ENCODE measurements at places on chromosomes 3 and 15. TPM values are rescaled to one million over a fixed set of nuclear protein-coding genes. Genes with fewer than 3 reads are reported as not detected.

GRCh38 chr3:133464573-133464972 lies 64.7 kb downstream of the BFSP2 start:
- DNase-seq, result no peak

DNA sequence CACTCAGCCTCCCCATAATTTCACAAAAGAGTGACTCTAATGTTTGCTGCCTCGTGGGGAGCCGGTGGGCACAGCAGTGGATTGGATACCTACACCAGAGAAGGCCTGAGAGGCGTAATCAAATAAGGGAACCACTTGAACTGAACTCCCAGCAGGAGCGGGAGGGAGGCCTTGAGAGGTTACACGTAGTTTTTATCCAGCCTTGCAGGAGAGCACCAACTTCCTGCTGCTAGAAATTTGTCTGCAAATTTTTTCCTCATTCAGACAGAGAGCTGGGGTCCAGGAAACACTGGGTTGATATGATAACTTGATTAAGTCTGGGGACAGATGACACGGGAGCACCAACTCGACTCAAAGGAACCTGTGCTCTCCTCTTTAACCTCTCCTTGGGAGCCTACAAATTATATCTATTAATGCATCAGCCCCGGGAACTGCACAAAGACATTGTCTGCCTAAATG lies 69.8 kb downstream of the HES1 start:
- no peak for DNase-seq

SLC12A1 gene
- total RNA-seq, result not detected

GRCh38 chr3:73207946-73208440 lies 146.5 kb downstream of the EBLN2 start:
- DNase-seq, result no peak

DNA sequence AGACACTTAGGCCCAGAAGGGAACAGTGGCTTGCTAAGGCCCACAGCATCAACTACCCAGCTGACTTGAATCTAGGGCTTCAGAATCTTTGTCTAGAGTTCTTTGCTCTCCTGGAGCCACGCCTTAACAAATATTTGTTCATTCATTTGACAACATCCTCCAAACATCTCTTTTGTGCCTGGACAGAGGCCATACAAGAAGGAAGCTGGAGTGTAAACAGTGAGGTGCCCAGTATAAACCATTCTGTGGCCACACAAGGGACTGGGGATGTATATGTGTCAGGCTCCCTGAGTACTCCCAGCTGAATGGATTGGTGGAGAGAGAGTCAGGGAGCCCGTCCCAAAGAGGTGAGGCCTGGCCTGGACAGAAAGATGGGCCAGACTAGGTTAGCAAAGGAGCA lies 3.4 kb downstream of the CIB2 start:
- DNase-seq, result no peak

DNA sequence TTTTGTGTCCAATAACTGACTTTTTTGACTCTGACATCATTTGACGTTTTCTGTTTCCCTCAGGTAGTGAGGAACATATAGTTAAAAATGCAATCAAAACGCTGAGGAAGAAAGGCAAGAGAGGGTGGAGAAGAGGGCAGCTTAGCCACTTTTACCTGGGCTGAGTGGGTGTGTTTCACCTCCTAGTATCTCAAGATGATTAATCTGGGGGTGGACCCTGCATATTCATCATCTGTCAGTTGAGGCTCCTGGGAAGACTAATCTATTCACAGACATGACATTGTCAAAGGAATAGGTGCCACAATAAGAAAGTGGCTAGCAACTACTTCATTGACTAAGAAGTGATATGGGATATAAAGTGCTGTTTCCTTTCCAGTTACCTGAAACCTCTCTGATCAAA lies 331.5 kb upstream of the RARB start:
- DNase-seq, result no peak

IL16 gene
- total RNA-seq, result 130 TPM

ZNF385D gene
- total RNA-seq, result not detected

STARD5 gene
- 9.9 TPM for total RNA-seq

DNA sequence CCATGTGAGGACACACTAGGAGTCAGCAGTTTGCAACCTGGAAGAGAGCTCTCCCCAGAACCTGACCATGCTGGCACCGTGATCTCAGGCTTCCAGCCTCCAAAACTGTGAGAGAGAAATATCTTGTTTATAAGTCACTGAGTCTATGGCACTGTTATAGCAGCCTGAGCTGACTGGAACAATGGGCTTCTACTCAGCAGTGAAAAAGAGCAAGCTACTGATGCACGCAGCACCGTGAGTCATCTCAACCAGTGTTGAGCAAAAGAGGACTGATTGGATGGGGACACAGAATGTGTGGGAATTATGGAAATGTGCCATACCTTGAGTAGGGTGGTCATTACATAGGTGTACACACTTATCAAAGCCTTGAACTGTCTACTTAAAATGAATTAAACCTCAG lies 230.4 kb downstream of the PLCL2 start:
- DNase-seq, result no peak

THBS1 gene
- 46.3 TPM for total RNA-seq

PYGO1 gene
- not detected for total RNA-seq

- no peak for DNase-seq
Measured at GRCh38 chr3:48016301-48016973, at the start of gene MAP4. Gene MAP4 (minus strand): TSS chr3:48016416. CDS start chr3:47998860, 17,556 bp downstream.

GRCh38 chr3:10693457-10693856 lies 122.6 kb upstream of the SLC6A11 start:
- no peak for DNase-seq

DNA sequence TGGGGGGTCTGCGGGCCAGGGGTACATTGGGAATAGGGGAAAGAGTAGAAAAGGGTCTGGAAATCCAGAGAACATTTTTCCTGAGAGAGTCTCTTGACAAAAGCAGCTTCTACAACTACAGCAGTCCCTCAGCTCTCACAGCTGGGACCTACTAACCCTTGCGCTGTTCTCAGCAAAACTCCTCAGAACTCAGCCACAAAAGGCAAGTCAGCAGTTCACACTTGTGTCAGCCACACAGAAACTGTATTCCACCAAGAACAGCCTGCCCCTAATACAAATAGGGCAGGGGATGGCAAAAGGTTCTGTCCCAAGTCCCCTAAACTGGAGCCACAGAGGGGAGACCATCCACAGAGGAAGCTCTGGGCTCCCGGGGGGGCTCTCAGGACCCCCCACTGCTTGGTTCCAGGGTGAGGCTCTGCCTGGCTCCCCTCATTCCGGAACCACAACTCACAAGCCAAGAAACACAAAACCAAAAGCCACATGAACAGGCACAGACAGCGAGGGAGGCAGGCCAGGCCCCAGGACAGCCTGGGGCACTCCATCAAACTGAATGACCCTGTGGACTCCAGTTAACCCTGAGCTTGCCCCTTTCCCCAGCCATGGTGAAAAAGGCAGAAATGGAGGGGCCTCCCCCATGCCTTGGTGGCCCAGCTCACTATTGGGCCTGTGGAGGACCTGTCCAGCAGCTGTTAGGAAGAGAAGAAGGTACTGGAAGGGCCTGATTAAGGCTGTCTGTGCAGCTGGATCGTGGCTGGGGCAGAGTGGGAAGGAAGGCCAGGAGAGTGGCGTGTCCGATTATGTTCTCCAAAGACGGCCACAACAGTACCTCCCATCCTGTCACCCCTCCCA lies 162.0 kb downstream of the CHSY1 start:
- DNase-seq, result no peak

ARHGEF3 gene
- total RNA-seq, result 91.8 TPM

SLC28A2 gene
- not detected for total RNA-seq

DNA sequence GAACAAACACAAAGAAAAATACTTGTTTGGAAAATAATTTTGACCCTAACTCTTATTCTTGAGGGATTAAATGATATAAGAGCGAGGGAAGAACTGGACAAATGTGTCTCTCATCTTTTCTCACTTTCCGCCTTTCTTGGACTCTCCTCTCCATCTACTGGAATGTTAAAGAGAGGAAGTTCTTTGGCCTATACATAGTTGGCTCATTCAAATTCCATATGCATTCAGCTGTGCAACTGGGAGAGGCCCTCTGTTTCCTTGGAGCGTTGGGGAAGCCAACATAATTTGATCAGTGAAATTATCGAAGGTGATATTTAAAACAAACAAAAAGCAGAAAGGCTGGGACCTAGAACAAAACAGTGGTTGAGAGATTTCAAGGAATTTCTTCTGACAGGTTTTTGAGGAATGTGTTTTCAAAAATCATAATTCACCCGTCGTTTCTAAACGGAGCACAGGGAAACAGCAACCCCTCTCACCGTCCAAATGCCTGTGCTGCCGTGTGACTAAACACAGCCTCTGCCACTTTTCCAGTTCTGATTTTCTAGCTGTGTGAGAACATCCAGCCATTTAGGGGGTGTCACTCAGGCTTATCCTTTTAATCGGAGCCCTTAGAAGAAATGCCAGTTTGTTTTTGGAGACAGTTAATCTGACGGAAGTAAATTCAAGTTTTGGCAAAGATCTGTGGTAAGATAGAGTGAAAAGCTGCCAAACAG lies 489.9 kb downstream of the SOX2 start:
- DNase-seq, result no peak

DNA sequence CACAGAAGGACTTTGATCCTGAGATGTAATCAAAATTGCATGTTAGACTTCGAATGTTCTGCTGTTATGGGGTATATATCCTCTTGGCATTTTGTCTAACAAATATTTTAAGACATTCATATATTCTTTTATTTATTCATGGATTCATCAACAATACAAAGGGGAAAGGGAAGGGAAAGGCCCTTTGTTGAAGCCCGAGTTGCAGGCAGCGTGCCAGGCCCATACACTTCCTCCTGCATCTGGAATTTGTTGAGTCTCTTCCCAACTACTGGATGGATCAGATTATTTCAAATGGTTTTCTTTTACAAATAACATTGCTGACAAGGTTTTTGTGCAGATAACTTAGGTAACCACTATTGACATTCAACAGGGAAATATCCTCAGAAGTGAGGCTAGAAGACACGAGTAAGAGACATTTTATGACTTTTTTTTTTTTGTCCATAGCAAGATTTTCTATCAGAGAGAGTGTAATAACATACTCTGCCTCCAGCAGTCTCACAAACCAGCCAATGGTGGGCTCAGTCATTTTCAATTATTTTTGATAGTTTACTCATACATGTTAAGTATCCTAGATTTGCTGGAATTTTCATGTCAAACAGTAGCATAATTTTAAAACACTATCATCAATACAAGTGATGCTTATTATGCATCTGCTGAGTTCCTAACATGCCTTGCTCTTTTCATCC lies 94.3 kb downstream of the RPL39L start:
- DNase-seq, result no peak

IQCH gene
- 0.84 TPM for total RNA-seq

DNA sequence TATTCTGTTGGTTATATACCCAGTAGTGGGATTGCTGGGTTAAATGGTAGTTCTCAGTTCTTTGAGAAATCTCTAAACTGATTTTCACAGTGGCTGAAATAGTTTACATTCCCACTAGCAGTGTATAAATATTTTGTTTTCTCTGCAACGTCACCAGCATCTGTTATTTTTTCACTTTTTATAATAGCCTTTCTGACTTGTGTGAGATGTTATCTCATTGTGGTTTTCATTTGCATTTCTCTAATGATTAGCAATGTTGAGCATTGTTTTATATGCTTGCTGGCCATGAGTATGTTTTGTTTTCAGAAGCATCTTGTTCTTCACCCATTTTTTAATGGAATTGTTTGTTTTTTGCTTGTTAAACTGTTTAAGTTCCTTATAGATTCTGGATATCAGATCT lies 612.7 kb upstream of the SGO1 start:
- DNase-seq, result no peak

DNA sequence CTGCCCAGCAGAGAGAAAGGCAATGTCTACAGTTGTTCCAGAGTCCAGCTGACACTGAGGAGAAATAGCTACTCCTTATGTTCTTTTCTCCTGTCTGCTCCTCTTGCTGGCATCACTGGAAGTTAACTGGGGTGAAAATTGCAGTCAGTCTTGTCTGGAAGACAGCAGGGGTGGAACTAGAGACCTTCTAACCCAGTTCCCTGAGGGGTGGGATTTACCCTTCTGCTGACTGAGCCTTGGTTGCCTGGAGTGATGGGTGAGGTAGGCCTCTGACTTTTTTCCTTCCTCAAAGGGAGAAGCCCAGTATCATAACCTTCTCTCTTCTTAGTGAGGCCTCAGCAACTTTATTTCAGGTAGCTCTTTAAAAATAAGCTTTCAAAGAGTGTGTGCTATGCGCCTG lies 16.2 kb downstream of the ZNF609 start:
- DNase-seq, result no peak

DNA sequence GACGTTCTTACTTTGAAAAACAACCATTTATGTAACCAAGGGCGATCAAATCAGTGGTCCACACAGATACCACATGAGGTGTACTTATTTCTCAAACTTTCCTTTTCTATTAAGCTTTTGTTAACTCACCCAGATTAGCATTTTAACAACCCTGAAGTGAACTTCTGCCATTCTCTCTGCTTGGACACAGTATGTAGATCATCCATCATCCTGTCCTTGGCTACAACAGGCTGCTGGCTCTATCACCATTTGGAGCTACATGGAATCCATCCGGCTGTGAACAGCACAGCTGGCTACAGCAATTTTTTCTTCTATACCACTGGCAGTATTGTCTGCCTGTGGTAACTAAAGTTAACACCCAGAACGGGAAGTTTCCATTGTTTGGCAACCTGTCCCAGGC lies 4.4 kb downstream of the SEMA6D start:
- DNase-seq, result no peak

MYH15 gene
- 0.29 TPM for total RNA-seq

DNA sequence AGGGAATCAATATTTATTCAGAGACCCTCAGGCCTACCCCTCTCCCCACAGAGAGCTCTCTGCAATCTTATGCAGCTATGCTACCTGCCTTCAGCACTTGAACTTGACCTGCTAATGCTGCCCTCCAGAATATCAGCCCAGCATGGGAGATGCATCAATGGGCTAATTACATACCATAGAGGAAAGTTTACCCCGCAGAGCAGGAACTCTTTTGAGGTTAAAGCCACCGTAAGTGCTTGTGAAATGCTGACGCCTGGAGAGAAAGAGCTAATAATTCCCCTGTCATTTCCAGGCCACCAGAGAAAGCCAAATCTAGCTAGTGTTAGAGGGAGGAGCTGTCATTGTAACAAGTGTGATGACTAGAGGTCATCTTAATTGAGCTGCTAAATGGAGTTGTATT lies 127.5 kb downstream of the CHST2 start:
- no peak for DNase-seq

GAP43 gene
- total RNA-seq, result not detected

DNA sequence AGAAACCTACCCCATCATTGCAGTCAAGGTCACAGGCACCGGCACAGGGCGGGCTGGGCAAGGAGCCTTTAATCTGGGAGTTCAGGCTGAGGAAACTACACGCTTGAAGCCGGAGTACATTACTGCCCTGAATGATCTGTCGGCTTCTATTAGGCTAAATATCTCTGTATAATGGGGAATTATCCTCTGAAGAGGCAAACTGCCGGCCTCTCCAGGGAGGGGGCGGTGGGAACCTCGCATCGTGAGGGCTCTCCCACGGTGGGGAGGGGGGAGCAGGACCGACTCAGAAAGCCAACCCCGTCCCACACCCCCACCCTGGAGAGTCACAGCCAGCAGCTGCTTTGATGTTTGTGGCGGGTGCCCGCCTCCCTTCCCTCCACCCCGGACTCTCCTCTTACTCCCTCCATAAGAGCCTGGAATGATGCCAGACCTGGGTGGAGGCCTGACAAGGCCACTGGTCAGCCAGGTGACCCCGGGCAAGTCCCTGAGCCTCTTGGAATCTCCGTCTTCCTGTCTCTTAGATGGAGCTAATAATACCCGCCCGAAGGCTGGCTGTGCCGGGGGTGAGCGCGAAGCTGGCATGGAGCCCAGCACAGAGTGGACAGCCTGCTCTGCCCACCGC lies 63.4 kb upstream of the LINGO1 start:
- DNase-seq, result no peak

- no peak for DNase-seq
Measured at GRCh38 chr15:82739086-82739485, 29.4 kb upstream of the AP3B2 start.

GRCh38 chr3:39021029-39021428 lies 30.7 kb downstream of the SCN11A start:
- no peak for DNase-seq

- no peak for DNase-seq
Measured at GRCh38 chr15:38551720-38552648, 12.6 kb downstream of the RASGRP1 start.

All from naive thymus-derived CD4-positive, alpha-beta T cell (primary cell).